Stimulated activated CD4-positive, alpha-beta T cell treated with anti-CD3 and anti-CD28 coated beads, Interleukin-2, amount 100 ng/mL, for 48 hours (primary cell): ENCODE measurements at places on chromosomes 16 and 17.

DNA sequence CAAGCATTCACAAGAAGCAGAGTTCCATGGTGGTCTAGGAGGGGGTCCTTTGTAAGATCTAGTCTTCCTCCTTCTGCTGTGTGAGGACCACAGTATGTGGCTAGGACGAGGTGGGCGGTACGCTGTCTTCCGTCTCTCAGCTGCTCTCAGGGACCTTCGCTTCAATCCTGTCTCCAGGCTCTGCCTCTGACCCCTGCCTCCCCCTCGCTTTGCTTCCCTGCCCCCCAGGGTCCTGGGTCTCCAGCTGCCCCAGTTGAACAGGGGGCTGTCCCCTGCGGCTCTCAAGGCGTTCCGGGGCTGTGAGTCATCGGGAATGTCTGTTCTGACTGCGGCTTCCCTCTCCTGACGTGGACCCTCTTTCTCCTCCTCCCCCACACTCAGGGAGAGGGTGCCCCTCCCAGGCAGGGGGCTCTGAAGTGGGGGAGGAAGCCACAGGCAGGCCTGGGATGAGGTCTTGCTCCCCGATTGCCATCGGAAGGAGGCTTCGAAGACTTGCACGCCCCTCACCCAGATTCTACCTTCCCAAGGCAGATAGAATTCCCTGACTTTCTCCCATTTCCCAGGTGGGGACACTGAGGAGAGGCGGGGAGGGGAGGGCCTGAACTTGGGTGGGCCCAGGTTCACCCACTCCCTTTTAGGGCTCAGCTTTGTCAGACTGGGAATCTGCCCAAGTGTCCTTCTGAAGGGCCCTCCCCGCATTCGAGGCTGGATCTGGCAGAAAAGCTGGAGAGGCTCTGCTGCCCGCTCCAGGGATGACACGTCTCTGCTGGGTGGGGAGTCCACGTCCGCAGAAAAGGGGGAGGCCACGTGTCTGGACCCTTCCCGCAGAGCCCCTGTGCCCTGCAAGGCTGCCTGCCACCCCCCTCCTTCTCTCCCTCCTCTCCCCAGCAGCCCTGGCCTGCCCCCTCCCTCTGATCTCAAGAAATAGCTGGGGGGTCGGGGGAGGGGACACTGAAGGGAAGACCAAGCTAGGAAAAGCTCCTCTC lies 9.1 kb upstream of the COL1A1 start:
- no peak for DNase-seq

DNA sequence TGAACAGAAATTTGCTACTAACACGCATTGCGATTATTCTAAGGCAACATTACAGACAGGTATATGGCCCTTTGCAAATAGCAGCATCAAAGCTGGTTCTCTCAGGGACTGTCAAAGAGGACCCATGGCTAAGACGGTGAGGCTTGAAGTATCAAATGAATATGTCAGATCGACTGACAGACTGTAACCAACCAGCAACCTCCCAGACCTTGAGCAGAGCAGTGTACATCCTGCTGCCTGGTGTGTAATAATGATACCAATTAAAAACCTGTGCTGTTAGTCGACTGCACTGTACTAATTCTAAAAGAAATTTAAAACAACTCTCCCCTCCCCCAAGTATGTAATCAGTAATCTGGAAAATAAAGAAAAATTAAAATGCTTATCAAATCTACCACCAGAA lies 35.9 kb upstream of the GHDC start:
- DNase-seq, result no peak

DNA sequence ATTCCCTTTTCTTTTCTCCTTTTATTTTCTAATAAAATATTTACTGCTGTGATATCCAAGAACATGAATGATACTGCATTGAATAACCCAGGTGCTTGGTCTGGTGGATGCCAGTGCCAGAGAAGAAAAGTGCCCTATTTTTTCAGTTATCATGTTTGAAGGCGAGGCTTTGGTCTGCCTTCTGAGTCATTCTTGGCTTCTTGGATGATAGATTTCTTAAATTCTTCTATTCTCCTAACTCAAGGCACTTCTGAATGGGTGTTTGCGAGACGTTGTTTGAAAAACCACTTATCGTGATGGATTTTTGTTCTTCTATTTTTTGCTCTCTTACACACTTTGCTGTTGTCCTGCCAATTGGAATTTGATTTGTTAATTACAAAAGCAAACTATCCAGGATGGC lies 66.7 kb downstream of the FTO start:
- DNase-seq, result no peak

DNA sequence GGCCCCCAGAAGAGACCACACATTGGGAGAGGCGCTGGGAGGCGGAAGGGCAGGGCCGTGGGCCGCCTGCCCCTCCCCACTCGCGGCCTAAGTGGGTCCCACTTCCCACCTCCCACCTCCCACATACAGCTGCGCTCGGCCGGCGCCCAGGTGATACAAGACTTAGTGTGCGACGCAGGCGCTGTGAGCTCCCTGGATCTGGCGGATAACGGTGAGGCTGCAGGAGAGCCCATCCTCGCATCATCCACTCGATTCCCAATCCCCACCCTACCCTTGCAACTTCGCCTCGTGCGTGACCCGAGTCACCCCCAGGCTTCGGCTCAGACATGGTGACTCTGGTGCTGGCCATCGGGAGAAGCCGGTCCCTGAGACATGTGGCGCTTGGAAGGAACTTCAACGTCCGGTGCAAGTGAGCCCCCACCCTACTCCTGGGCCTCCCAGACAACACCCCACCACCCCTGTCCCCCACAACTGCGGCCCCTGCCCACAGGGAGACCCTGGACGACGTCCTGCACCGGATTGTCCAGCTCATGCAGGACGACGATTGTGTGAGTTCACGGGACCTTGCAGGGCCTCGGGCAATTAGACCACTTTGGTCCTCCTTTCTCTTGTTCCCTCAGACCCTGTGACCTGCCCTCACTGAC lies 3.9 kb downstream of the CARMIL2 start:
- no peak for DNase-seq

- no peak for DNase-seq
Measured at GRCh38 chr16:85321509-85322271, 209.4 kb upstream of the CIBAR2 start.

DNA sequence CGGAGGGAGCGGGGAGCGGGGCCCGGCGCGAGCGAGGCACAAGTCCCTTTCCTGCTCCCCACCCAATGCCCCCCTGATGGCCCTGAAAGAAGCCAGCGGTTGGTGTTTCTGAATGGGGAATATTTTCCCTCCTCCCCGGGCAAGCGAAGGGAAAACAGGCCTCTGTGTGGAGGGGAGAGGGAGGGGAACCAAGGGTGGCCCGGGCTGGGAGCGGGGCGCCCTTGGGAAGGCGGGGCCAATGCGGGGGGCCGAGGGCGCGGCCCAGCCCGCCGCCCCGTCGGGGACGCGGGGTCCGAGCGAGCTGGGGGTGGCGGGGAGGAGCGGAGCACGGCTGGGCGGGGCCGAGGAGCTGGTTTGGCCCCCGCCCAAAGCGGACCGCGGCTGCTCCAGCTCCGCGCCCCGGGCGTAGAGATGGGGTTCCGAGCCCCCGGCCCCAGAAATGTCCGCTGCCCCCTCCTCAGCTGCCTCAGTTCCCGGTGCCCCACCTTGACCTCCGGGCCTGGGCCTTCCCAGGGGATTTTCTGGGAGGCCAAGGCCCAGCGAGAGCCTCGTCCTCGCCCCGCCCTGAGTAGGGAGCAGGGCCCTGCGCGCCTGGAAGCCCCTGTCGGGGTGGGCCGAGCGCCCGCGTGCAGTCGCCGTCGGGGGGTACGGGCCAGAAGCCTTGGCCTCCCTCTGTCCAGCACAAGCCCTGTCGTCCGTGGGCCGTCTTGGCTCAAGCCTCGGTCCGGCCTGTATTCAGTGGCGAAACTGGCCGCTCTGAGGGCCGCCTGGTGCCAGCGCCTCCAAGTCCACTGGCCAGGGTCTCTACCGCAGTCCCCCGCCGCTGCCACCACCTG lies 3.9 kb upstream of the HEXIM1 start:
- no peak for DNase-seq
